Activated CD8-positive, alpha-beta memory T cell treated with anti-CD3 and anti-CD28 coated beads, Interleukin-2, amount 50 U/mL, for 48 hours (primary cell): ENCODE measurements at places on chromosomes 4 and X.

DNA sequence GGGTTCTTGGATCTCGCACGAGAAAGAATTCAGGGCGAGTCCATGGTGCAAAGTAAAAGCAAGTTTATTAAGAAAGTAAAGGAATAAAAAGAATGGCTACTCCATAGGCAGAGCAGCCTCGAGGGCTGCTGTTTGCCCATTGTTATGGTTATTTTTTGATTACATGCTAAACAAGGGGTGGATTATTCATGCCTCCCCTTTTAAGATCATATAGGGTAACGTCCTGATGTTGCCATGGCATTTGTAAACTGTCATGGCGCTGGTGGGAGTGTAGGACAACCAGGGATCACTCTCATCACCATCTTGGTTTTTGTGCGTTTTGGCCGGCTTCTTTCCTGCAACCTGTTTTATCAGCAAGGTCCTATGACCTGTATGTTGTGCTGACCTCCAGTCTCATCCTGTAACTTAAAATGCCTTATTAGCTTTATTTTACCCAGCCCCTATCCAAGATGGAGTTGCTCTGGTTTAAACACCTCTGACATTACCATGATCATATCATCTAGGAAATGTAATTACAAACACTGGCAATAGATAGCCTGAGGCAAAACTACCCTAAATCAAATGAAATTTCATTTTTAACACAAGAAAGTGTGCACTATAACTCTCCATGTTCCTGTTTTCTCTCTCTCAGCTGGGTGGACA is 94.3 kb upstream of the ATXN3L start:
- DNase-seq = no peak

DNA sequence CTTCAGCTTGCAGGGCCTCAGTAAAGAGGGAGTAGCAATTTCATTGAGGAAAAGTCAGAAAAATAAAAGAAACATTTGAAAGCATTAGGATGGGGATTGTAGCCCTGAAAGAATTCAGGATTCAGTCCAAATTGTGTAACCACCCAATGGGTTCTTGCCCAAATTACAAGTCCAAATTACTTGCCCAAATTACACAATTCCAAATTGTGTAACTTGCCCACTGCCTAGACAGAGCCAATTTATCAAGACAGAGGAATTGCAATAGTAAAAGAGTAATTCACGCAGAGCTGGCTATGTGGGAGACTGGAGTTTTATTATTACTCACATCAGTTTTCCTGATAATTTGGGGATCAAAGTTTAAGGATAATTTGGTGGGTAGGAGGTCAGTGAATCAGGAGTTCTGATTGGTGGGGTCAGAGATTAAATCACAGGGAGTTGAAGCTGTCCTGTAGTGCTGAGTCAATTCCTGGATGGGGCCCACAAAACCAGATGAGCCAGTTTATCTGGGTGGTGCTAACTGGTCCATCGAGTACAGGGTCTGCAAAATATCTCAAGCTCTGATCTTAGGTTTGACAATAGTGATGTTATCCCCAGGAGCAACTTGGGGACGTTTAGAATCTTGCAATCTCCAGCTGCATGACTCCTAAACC is 18.1 kb upstream of the PAGE5 start:
- DNase-seq = no peak

- DNase-seq = no peak
Observed at GRCh38 chrX:14670819-14671218, 141.5 kb downstream of the GLRA2 start.

- no peak for DNase-seq
Observed at GRCh38 chr4:148926276-148927260, 484.4 kb upstream of the NR3C2 start.

DNA sequence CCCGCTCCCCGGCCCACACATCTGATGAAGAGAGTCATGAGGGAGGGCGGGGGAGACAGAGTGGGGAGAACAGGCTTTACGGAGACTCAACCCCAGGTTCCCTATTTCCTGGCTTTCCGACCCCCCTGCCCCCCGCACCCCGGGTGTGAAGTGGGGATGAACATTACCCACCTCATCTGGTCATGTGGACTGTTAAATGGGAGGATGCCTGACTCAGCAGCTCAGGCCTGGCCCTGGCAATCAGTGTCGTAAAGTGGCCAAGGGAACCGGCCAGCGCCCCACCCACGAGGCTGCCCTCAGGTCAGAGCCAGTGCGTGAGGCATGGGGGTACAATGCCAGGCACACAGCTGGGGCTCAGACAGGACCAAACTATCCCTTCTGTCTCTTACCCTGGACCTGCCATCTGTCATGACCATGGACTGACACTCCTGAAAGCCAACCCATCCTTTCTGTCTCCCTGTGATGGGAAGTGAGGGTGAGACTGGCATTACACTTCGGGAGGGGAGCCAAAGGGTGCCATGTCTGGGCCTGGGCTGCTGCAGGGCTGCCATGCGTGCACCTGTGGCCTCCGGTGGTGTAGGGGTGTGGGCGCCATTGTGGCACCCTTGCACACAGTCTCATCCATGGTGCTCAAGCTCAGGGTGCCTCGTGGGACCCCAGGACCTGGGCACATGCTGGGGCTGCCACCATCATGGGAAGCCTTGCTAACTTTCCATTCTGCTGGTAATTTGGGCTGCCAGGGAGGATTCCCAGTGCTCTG is 106.1 kb upstream of the PSAPL1 start:
- no peak for DNase-seq

DNA sequence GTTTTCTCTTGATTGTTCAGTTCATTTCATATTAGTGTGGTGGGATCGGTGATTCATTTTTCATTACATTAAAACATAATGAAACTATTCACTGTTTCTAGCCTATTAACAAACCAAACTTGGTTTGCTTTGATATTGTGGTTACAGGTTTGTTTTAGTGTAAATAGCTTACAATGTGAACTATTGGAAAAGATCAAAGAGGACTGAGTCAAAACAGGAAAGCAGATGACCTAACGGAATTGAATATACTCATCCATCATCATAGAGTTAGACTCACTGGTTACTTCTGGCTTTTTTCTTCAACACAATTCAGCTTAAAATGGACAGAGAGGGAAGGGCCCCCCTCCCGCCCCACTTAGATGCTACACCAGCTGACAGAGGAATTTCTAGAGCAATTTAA is 616.2 kb upstream of the AADAT start:
- no peak for DNase-seq

GRCh38 chr4:148447681-148448080 is 5.5 kb upstream of the NR3C2 start:
- no peak for DNase-seq

- DNase-seq = no peak
Observed at GRCh38 chrX:11759172-11759460, 1.1 kb downstream of the MSL3 start.

- DNase-seq = no peak
Observed at GRCh38 chrX:127030016-127030748, 210.7 kb downstream of the PRR32 start.

DNA sequence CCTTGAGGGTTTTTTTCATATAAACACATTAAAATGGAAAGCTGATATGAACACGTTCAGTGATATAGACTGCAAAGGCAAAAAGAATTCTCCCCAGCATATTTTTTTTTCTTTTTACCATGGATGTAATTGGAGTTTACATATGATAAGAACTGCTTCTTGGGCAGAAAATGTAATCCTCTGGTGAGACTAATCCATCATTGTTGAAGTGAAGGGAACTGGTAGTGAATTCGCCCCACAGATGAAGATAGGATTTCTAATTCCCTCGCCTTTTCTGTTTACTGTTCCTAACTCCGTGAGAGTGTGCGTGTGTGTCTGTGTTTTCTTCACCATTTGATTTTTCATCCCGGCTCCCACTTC is 88.9 kb downstream of the GPR143 start:
- no peak for DNase-seq

- no peak for DNase-seq
Observed at GRCh38 chr4:105652286-105652888, 56.1 kb downstream of the INTS12 start.

DNA sequence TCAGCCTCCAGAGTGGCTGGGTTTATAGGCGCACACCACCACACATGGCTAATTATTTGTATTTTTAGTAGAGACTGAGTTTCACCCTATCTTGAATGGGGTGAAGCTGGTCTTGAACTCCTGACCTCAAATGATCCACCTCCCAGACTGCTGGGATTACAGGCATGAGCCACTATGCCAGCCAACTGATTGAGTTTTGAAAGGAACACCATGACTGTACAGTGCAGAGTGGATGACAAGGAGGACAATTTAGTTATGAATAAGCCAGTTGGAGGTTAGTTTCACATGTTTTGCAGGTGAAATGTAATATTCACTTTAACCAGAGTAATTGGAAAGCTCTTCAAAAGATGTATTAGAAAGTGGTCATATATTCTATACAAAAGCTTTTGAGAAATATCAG is 60.8 kb downstream of the PCDH18 start:
- DNase-seq = no peak

DNA sequence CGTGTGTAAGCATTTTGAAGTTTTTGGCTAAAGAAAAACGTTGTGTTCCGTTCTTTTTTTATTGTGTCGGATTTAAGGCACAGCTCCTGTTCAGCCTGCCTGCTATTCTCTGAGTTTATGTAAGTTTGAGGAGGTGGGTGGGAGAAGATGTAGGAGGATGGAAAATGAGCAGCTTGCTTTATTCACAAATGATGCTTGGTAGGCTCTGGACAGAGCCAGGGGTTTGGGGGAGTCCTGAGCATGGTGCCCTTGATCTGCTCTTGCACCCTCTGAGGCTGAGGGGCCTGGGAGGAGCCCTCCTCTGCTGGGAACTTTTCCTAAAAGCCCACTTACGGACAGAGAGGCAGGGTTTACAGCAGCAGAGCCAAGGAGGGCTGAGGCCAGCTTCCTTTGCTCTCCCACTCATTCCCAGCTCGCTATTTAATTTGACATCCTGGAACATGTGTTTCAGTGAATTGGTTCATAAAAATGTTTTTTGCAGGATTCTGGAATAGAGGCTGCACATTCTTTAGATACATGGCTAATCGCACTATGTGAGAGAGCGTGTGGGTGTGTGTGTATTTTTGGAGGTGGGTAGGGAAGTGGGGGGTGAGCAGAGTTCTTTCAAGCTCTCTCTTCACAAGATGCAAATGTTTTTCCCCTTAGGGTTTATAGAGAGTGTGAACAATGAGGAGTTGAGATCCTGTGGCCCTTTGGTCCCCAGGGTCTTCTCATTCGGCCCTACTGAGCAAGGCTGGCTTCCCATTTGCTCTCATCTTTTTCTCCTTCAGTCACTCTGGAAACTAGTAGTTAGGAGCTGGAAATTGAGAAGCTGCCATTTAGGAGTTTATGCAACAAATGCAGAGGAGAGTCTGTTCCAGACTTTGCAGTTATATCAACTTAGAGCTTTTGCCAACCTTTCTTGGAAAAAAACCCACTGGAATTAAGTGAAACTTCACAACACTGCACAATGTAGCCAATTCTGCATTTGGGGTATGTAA is 32.1 kb downstream of the TMEM131L start:
- no peak for DNase-seq

DNA sequence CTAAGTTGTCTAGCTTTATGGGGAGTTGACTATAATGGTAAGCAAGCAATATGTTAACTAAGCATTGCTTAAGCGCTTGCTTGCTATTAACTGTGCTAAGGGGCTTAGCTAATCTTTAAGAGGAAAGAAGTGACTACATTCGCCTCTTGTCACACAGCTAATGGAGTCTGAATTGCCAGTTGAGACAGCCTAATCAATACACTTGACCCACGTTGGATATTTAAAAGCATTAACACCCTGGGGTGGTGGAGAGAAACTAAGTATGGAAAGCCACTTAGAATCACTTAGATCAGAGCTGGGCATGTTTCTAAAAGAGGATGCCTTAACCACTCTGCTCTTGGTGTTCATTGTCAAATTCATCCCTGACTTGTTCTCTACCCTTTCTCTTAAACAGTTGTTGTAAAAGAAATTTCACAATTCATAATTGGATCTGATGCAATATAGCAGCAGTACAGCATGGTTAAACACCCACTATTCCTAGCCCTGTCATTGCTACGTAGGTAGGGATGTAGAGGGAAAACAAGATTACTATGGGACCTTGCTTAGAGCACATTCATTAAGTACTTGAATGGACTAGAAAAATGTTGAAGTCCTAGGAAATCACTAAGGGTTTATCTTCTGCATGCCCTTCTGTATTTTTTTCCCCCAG is 3.5 kb downstream of the ZAR1 start:
- no peak for DNase-seq

DNA sequence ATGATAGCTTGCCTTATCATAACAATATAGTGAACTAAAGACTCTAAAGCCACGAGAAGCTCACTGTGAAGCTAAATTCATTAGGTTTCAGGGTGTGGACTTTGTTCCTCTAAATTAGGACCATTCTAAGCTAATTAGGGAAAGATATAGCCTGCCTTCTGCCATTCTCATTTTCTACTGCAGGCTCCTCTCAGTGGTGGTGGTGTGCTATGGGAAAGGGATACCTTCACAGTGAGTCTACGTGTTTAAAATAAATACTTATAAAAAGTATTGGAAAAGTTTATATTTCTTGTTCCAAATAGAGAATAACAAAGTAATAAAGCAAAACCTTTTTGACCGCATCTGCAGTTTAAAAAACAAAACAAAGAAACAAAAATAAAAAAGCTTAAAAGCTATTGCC is 327.7 kb downstream of the PAPSS1 start:
- no peak for DNase-seq

GRCh38 chr4:42654631-42655268 is 2.2 kb downstream of the ATP8A1 start:
- DNase-seq = no peak

DNA sequence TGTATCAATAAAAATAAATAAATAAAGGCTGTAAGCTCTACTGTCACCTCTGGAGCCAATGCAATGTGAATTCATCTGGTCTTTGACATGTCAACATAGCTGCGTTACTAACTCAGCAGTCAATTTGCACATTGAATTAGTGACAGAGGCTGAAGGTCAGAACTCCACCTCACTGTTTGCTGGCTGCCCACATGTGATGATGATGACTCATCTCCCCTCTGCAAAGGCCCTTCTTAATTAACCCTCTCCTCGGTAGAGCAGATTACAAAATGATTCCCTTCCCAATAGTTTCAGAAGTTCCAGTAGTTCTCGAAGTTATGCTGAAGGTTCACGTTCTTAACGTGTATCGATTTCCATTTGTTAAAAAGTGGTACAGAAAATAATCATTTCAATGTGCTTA is 1626.0 kb upstream of the TENM3 start:
- no peak for DNase-seq

- no peak for DNase-seq
Observed at GRCh38 chr4:181119186-181119585, 1124.0 kb upstream of the TENM3 start.

DNA sequence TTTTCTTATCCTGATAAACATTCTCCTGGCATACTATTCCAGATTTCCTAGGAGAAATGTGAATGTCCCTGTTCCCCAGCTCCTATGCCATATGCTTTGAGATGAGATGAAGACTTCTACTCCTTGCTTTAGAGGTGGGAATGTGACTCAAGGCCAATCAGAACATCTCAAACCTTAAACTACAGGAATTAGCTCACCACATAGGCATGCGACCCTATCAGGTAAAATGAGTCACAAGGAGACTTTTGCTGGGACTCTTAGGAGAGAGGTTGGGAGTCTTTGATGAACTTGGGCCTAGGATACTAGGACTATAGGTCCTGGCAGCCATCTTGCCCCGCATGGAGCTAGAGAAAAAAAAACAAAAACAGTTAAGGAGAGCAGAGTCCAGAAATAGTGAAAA is 5.8 kb upstream of the USO1 start:
- no peak for DNase-seq

GRCh38 chrX:134513091-134513490 is 53.1 kb downstream of the HPRT1 start:
- DNase-seq = no peak
